ENCODE measurements at places on chromosomes 5 and 9.

DNA sequence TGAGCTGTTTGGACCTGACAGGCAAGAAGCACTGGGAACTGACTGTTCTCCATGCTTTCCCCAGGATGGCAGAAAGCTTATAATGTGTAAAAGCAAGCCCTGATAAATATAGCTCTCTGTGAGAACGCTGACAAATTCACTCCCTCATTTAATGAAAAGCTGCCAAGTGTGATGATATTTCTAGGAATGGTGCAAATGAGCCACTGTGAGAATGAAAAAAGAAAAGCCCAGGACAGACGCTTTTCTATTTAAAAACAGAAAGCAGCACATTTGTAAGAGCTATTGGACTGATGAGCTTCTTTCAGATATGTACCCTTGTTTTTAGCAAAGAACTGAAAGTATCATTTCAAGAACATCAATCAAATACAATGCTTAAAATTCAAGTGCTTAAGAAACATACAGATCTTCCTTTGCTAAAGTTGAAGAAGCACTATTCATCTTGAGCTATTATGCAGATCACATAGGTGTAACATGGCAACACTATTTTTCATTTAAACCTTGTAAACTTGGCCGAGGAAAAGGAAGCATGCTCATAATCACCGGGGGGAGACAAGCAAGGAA, 842.6 kb upstream of the ACO1 start:
- no peak overlapping the region for H3K27ac ChIP-seq

DNA sequence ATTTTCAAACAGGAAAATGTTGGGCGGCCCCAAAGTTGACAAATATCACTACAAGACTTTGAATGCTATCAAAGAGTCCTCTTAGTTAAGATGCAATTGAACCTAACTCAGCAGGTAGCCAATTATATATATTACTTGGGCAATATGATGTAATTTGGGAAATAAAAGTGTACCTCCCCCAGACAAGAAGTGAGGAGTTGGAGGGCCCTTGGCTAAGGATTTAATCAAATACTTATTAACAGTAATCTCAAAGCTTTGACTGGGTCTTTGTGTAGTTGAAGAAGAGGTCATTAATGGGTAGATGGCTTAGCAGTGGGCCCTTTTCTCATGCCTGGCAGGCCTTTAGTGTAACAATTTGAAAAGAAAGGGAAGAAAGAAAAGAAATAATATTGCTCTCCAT, 599.0 kb downstream of the CSNK1G3 start:
- DNase-seq: peak; percentile 59
- H3K4me1 ChIP-seq: no peaks in the 10 kb centered on the region
- no peak overlapping the region for H3K4me3 ChIP-seq
- no peak overlapping the region for H3K27ac ChIP-seq
- H3K36me3 ChIP-seq: no peaks in the 10 kb centered on the region

GRCh38 chr9:129011170-129011569, 17.0 kb downstream of the SH3GLB2 start:
- H3K27me3 ChIP-seq: no peaks in the 10 kb centered on the region
- no peaks in the 10 kb centered on the region for H3K4me1 ChIP-seq
- DNase-seq: no peak
- no peak overlapping the region for H3K27ac ChIP-seq

DNA sequence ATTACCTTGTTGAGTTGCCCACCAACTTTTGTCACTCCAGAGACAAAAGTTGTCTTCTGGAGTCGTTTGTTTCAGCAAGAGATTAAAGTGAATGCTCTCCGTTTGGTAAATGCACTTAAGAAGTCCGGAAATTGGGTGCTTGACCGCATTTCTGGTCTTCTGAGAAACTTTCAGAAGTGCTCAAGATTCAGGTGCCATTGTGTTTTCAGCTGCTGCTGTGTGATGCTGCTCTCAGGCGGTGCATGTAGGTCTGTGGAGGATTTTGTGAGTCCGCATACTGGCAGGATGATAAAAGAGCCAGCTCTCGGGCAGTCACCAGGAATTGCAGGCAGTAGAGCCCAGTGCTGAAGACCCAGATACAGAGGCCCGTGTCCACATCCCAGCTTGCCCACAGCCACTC, 5.9 kb upstream of the NFIL3 start:
- no peaks in the 10 kb centered on the region for H3K27me3 ChIP-seq
- no peaks in the 10 kb centered on the region for H3K36me3 ChIP-seq
- no peak for DNase-seq
- H3K27ac ChIP-seq: peak overlapping the region; percentile 44

- peak overlapping the region; percentile 13 for H3K27ac ChIP-seq
- no peak for DNase-seq
- no peak overlapping the region for H3K4me3 ChIP-seq
- H3K36me3 ChIP-seq: no peaks in the 10 kb centered on the region
- H3K4me1 ChIP-seq: peaks cover 18% of the 10 kb centered on the region
Measured at GRCh38 chr9:36161187-36161586, 8.0 kb upstream of the CCIN start.

- no peaks in the 10 kb centered on the region for H3K4me1 ChIP-seq
- H3K36me3 ChIP-seq: no peaks in the 10 kb centered on the region
- no peak overlapping the region for H3K4me3 ChIP-seq
- no peak overlapping the region for H3K27ac ChIP-seq
- DNase-seq: no peak
- no peaks in the 10 kb centered on the region for H3K27me3 ChIP-seq
Measured at GRCh38 chr5:148746826-148747535, 79.4 kb upstream of the ADRB2 start.

DNA sequence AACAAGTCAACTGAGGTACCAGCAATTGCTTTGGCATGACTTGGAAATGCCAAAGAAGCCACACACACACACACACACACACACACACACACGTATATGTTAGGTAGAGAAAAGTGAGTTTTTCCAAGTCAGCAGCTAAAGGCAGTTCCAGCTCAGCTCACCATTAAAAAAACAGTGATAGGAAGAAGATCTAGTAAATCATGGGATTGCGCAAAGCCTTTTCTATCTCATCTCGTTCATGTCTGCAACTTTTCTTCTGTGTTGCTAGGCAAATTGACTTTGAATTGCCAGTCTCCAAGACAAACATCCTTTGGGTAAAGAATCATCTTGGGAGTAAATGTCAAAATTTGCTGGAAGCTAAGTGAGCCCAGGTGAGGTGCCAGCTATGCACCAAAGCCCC, 500.1 kb downstream of the ENC1 start:
- no peaks in the 10 kb centered on the region for H3K36me3 ChIP-seq
- H3K4me1 ChIP-seq: no peaks in the 10 kb centered on the region
- no peak overlapping the region for H3K27ac ChIP-seq
- DNase-seq: no peak

GRCh38 chr9:121700165-121700831, 48.9 kb downstream of the DAB2IP start:
- no peaks in the 10 kb centered on the region for H3K27me3 ChIP-seq
- H3K36me3 ChIP-seq: no peaks in the 10 kb centered on the region
- H3K4me3 ChIP-seq: peak overlapping the region; percentile 54
- H3K27ac ChIP-seq: peak overlapping the region; percentile 73
- H3K4me1 ChIP-seq: peaks cover 30% of the 10 kb centered on the region
- no peak for DNase-seq

- H3K36me3 ChIP-seq: no peaks in the 10 kb centered on the region
- H3K27ac ChIP-seq: no peak overlapping the region
- H3K27me3 ChIP-seq: no peaks in the 10 kb centered on the region
- H3K4me1 ChIP-seq: peaks cover 10% of the 10 kb centered on the region
- H3K4me3 ChIP-seq: no peak overlapping the region
Measured at GRCh38 chr5:108386345-108387061, 4.6 kb upstream of the FBXL17 start.
